ENCODE measurements at places on chromosomes 11 and 22.

DNA sequence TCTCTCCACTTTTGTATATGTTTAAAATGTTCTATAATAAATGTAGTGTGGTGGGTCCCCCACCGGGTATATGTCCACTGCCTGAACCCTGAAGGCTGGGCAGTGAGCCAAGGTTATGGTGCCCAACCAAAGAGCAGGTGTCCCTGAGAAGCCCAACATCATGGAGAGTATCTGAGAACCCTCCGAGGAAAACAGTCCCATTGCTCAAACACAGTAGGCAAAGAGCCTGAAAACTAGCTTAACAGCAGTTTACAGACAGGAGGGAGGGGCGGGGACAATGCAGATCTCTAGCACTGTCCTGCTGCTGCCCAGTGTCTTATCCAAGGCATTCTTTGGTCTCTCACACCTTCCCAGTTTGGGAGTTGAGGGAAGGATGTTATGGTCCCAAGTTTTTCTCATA lies 91.0 kb downstream of the TMPRSS5 start:
- DNase-seq, result no peak

- no peak for DNase-seq
These were observed 31.5 kb downstream of the TSG101 start for GRCh38 chr11:18495271-18495670.

DNA sequence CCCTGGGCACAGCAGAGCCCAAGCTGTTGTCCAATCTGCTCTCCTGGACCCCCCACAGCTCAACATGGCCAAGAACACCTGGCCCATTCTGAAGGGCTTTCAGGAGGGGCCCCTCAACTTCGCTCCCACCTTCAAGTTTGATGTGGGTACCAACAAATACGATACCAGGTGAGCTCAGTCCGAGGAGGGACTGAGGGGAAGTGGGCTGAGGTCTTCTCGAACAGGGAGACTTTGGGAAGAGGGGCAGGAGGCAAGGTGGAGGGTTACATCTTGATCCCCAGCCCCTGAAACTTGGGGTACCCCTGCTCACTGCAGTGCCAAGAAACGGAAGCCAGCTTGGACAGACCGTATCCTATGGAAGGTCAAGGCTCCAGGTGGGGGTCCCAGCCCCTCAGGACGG lies 5.4 kb downstream of the INPP5J start:
- peak; percentile 36 for DNase-seq

GRCh38 chr11:23280088-23280487 lies 419.8 kb upstream of the CCDC179 start:
- DNase-seq, result no peak

- DNase-seq, result no peak
These were observed 10.9 kb downstream of the SLC25A17 start for GRCh38 chr22:40808018-40808841.

- no peak for DNase-seq
These were observed 26.4 kb downstream of the AMOTL1 start for GRCh38 chr11:94794287-94795168.

- DNase-seq, result peak; percentile 24
These were observed 77.4 kb downstream of the NAV2 start for GRCh38 chr11:19789835-19790710.

GRCh38 chr11:24206511-24206910 lies 290.3 kb upstream of the LUZP2 start:
- no peak for DNase-seq

DNA sequence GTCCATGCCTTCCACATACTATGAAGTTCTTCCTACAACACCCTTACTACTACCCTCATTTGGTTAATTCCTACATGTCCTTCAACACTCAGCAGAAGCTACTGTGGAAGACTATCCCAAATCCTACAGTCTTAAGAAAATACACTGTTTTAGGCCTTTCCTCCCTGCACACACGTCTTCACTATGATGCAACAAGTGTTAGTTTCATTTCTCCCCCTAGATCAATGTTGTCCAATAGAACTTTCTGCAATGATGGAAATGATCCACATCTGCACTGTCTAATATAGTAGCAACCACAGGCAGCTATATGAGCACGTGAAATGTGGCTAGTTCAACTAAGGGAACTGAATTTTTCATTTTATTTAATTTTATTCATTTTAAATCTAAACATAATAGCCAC lies 46.7 kb upstream of the CCDC34 start:
- DNase-seq, result no peak
